ENCODE measurements at places on chromosomes 12 and 14. TPM values are rescaled to one million over a fixed set of nuclear protein-coding genes. Genes with fewer than 3 reads are reported as not detected.

The PAX9 gene
- not detected for polyA plus RNA-seq

The PTGER2 gene
- polyA plus RNA-seq = 0.67 TPM

The POTEM gene
- polyA plus RNA-seq = 0.25 TPM

The LAG3 gene
- polyA plus RNA-seq = 0.72 TPM

The TMEM121 gene
- polyA plus RNA-seq = 9.1 TPM

DNA sequence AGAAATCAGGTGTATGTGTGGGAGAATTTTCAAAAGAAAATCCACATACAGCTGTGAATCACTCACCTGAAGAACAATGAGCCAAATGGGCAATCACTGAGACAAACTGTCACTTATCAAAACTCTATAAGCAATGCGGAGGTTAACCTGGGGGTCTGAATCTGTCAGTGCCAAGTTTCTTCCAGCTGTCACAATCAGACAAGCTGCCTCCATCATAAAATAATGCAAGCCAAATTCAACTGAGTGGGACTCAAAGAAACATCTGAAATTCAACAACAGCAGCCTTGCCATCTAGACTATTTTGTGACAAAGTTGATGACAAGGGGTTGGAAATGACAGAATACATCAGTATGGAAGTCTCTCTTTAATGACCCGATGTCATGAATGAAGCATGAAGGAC lies 60.3 kb downstream of the GARIN6 start:
- H3K27me3 ChIP-seq = no peaks in the 10 kb centered on the region
- no peak overlapping the region for H3K4me3 ChIP-seq
- DNase-seq = no peak
- H3K4me1 ChIP-seq = no peaks in the 10 kb centered on the region

GRCh38 chr12:16384732-16385131 lies 37.3 kb downstream of the MGST1 start:
- H3K4me1 ChIP-seq = no peaks in the 10 kb centered on the region
- DNase-seq = no peak
- no peaks in the 10 kb centered on the region for H3K36me3 ChIP-seq
- no peak overlapping the region for H3K27ac ChIP-seq
- H3K27me3 ChIP-seq = no peaks in the 10 kb centered on the region

DNA sequence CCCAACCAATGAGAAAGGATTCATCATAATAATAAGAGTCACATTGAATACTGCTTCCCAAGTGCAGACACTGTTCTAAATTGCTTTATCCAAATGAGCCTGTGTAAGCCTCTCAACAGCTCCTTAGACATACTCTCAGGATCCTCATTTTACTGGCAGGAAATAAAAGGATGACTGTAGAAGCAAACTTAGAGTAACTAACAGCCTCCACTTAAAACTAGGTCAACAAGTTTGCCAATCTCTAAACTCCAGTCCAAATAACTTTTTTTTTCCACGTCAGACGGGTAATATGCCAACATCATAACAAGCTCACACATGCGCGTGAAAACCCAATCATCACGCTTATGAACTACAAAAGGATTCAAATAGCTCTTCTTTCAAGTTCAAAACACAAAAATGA lies 15.3 kb upstream of the DPF3 start:
- H3K27me3 ChIP-seq = no peaks in the 10 kb centered on the region
- no peak overlapping the region for H3K4me3 ChIP-seq
- H3K27ac ChIP-seq = no peak overlapping the region
- H3K36me3 ChIP-seq = no peaks in the 10 kb centered on the region
- DNase-seq = no peak

DNA sequence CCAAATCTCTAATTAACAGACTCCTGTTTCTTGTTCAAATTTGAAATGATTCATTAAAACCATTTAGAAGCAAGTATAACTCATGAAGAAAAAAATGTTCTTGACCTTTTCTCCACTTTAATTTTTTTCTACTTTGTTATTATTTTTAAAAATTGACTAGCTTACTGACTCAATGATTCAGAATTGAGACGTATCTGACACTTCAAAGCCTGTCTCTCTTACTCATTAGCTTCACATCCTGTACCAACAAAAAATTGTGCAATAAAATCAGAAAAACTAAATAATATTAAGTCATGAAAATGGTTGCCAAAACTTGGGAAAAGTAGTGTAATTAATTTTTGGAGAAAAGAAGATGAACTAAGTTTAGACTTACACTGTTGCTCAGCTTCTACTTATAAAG lies 331.2 kb downstream of the SLC16A7 start:
- H3K36me3 ChIP-seq = no peaks in the 10 kb centered on the region
- no peak overlapping the region for H3K27ac ChIP-seq
- no peaks in the 10 kb centered on the region for H3K27me3 ChIP-seq
- H3K4me1 ChIP-seq = no peaks in the 10 kb centered on the region
- DNase-seq = no peak

Measured in SK-N-SH (cell line).